A549 treated with DMSO at 1 μM for 4 hours (cell line): ENCODE measurements at places on chromosomes 1 and 21. TPM values are rescaled to one million over a fixed set of nuclear protein-coding genes. Genes with fewer than 3 reads are reported as not detected.

The PGLYRP3 gene
- not detected in 5 replicates for total RNA-seq

The LRRC8D gene
- total RNA-seq, result 37.6 to 46.3 TPM (median 44.0 TPM) in 5 replicates

The EFHD2 gene
- 174 to 251 TPM (median 232 TPM) in 5 replicates for total RNA-seq

The SERTAD4 gene
- 0.61 to 1.8 TPM (median 0.91 TPM) in 5 replicates for total RNA-seq

The ALPL gene
- 0.19 to 0.47 TPM (median 0.31 TPM) in 5 replicates for total RNA-seq

The RNU1-3 gene
- 7.3 TPM in 1 of 5 replicates, not detected in the others for total RNA-seq

The NECTIN4 gene
- total RNA-seq, result 1.3 to 1.9 TPM (median 1.7 TPM) in 5 replicates

The SLAMF1 gene
- not detected in 5 replicates for total RNA-seq

The OR2T5 gene
- not detected in 5 replicates for total RNA-seq

The ADAM15 gene
- 64.6 to 76.9 TPM (median 67.8 TPM) in 5 replicates for total RNA-seq

The FOXO6 gene
- 0.29 to 0.74 TPM (median 0.48 TPM) in 5 replicates for total RNA-seq

The MAD2L2 gene
- total RNA-seq, result 46.3 to 55.1 TPM (median 49.4 TPM) in 5 replicates

The CFHR5 gene
- not detected in 5 replicates for total RNA-seq

The SAMD13 gene
- total RNA-seq, result 0.24 to 0.69 TPM (median 0.31 TPM) in 5 replicates

The CAMK2N1 gene
- total RNA-seq, result 33.9 to 47.9 TPM (median 40.8 TPM) in 5 replicates

The B3GALT2 gene
- total RNA-seq, result not detected in 5 replicates

The RAB25 gene
- 0.14 TPM in 1 of 5 replicates, not detected in the others for total RNA-seq

The SPATC1L gene
- 0.08 TPM in 2 of 5 replicates, not detected in the others for total RNA-seq

The SFN gene
- 425 to 552 TPM (median 445 TPM) in 5 replicates for total RNA-seq

The C1orf210 gene
- not detected in 5 replicates for total RNA-seq

The SLAMF8 gene
- not detected in 5 replicates for total RNA-seq

The FCRL4 gene
- total RNA-seq, result not detected in 5 replicates

The NPPB gene
- total RNA-seq, result 0.13 to 0.32 TPM in 2 of 5 replicates, not detected in the others

The KPRP gene
- total RNA-seq, result not detected in 5 replicates

The TNFRSF1B gene
- 0.28 to 0.62 TPM (median 0.33 TPM) in 5 replicates for total RNA-seq

The CD5L gene
- total RNA-seq, result not detected in 5 replicates

The ENTREP3 gene
- total RNA-seq, result 28.1 to 40.5 TPM (median 34.2 TPM) in 5 replicates

The PUSL1 gene
- total RNA-seq, result 15.4 to 25.1 TPM (median 23.2 TPM) in 5 replicates

The PGM1 gene
- total RNA-seq, result 36.1 to 40.5 TPM (median 39.4 TPM) in 5 replicates

The TRIM46 gene
- total RNA-seq, result 1.3 to 1.8 TPM (median 1.4 TPM) in 5 replicates

The HPDL gene
- total RNA-seq, result 4.2 to 5.7 TPM (median 4.3 TPM) in 5 replicates

The SHE gene
- 0.03 to 0.11 TPM (median 0.06 TPM) in 4 of 5 replicates, not detected in the other for total RNA-seq

The GNG4 gene
- total RNA-seq, result 12.3 to 19.4 TPM (median 16.4 TPM) in 5 replicates

The GALE gene
- total RNA-seq, result 71.3 to 84.8 TPM (median 72.6 TPM) in 5 replicates

The SELENBP1 gene
- 5.8 to 6.2 TPM (median 5.8 TPM) in 5 replicates for total RNA-seq

The ETV3L gene
- not detected in 5 replicates for total RNA-seq

The CITED4 gene
- total RNA-seq, result 26.1 to 53.1 TPM (median 44.1 TPM) in 5 replicates

The PDE9A gene
- 0.45 to 1.3 TPM (median 1.1 TPM) in 5 replicates for total RNA-seq

The CA14 gene
- not detected in 5 replicates for total RNA-seq

The TCHH gene
- total RNA-seq, result 0.17 to 0.28 TPM (median 0.24 TPM) in 5 replicates

The AK5 gene
- total RNA-seq, result 5.6 to 8.5 TPM (median 6.6 TPM) in 5 replicates

The IFNLR1 gene
- 1.0 to 1.5 TPM (median 1.4 TPM) in 5 replicates for total RNA-seq

The LRRC71 gene
- 0.11 to 0.38 TPM (median 0.16 TPM) in 4 of 5 replicates, not detected in the other for total RNA-seq

The CD247 gene
- 0.15 to 0.31 TPM (median 0.19 TPM) in 4 of 5 replicates, not detected in the other for total RNA-seq

The ABCB10 gene
- total RNA-seq, result 14.8 to 23.1 TPM (median 19.1 TPM) in 5 replicates
